ENCODE measurements at places on chromosomes 12 and 14. TPM values are rescaled to one million over a fixed set of nuclear protein-coding genes. Genes with fewer than 3 reads are reported as not detected.

GRCh38 chr14:73935666-73936065 is 14.2 kb downstream of the FAM161B start:
- DNase-seq = no peak

GRCh38 chr12:19771858-19772257 is 332.6 kb downstream of the AEBP2 start:
- no peak for DNase-seq

GRCh38 chr12:57176846-57177245 is 29.4 kb upstream of the LRP1-AS start:
- DNase-seq = no peak

RHEBL1 gene
- total RNA-seq = not detected

DNA sequence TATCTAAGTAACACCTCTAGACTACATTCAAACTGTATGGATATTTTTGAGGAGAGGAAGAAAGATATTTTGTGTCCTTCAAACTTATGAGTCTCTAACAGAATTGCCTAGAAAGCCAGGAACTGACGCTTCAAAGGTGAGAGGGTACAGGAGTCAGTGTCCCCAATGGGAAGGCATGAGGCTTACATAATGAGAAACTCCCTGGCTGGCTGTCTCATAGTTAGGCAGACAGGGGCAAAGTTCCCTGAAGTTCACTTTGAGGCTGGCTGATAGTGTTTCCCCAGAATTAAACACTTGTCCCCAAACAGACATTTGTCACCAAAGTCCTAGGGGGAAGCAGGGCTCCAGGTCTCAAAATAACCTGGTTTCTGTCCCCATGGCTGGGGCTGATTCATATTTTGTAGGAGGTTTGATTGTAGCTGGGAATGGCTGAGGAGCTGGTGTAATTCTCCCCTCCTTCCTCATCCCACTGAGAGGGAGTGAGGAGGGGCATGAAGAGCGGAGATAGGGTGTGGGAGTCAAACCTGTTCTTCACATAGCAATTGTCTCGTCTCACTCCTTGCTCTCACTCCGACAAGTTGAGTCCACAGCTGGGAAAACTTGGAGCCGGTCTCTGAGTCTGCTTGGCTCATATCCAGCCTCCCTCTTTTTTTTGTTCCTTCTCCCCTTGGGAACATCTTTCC is 56.4 kb upstream of the CISTR start:
- DNase-seq = no peak

CIROP gene
- not detected for total RNA-seq

CLEC2D gene
- total RNA-seq = 7.3 TPM

- no peak for DNase-seq
Measured at GRCh38 chr14:98847521-98848468, 424.2 kb downstream of the BCL11B start.

GRCh38 chr12:93089805-93090569 is 160.9 kb upstream of the EEA1 start:
- no peak for DNase-seq

GRCh38 chr14:94050231-94050880 is 24.2 kb downstream of the OTUB2 start:
- DNase-seq = no peak

YARS2 gene
- total RNA-seq = 14.9 TPM

KRT72 gene
- total RNA-seq = not detected

GRCh38 chr12:71183846-71184245 is 26.0 kb upstream of the TSPAN8 start:
- DNase-seq = no peak

DNA sequence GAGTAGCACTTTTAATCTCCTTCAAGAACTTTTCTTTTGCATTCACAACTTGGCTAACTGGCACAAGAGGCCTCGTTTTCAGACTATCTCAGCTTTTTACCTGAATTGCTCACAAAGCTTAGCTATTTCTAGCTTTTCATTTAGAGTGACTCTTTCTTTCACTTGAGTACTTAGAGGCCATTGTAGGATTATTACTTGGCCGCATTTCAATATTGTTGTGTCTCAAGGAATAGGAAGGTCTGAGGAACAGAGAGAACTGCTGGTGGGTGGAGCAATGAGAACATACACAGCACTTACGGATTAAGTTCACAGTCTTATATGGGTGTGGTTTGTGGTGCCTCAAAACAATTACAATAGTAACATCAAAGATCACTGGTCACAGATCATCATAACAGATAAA is 224.8 kb upstream of the NPAS3 start:
- DNase-seq = no peak

PLEK2 gene
- total RNA-seq = 41.7 TPM

- DNase-seq = no peak
Measured at GRCh38 chr14:67833403-67833802, 13.8 kb downstream of the RAD51B start.

RASAL1 gene
- 9.0 TPM for total RNA-seq

PLXNC1 gene
- total RNA-seq = 7.4 TPM

GRCh38 chr14:105398044-105398725 is at the start of gene TEX22:
Gene TEX22, plus strand, starts transcription at chr14:105398538. Its CDS starts 803 bp downstream, at chr14:105399341.
- peak; percentile 83 for DNase-seq

SLCO1A2 gene
- not detected for total RNA-seq

- no peak for DNase-seq
Measured at GRCh38 chr12:51636581-51636980, 45.5 kb downstream of the SCN8A start.

- no peak for DNase-seq
Measured at GRCh38 chr14:68841016-68841809, 48.3 kb upstream of the ZFP36L1 start.

PLEKHD1 gene
- total RNA-seq = 0.14 TPM

GRCh38 chr14:61484031-61484430 is 162.7 kb downstream of the PRKCH start:
- DNase-seq = no peak

TAS2R42 gene
- not detected for total RNA-seq

DNA sequence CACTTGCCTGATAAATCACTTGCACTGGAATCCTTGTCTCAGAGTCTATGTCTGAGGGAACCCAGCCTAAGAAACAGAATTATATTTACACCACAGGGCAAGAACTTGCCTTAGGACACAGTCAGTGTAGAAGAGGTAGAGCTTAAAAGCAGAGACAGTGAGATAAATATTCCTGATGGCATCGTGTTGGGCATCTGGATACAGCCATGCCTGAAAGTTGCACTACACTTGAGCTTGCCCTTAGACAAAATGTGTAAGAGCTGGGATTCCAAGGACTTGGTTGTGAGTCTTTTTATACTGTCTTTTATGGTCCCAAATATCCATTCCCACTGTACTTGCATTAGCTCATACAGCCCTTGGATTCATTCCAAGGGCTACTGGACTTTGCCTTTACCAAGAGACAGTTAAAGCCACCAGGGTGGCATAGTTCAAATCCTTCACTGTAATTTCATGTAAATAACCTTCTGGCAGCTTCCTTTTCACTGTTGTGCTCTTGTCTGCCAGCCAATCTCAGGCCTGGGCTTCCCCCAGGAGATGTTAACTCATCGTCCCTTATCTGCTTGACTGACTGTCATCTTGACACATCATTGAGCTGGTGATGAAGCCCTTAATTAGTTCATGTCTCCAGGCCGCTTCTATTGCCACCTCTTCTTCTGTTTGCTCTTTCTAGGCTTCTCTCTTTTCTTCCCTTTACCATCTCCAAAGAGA is 577.9 kb upstream of the TBX3 start:
- peak; percentile 68 for DNase-seq

GRCh38 chr12:115730975-115731541 is 546.4 kb downstream of the MED13L start:
- no peak for DNase-seq

KRT75 gene
- total RNA-seq = not detected

DNA sequence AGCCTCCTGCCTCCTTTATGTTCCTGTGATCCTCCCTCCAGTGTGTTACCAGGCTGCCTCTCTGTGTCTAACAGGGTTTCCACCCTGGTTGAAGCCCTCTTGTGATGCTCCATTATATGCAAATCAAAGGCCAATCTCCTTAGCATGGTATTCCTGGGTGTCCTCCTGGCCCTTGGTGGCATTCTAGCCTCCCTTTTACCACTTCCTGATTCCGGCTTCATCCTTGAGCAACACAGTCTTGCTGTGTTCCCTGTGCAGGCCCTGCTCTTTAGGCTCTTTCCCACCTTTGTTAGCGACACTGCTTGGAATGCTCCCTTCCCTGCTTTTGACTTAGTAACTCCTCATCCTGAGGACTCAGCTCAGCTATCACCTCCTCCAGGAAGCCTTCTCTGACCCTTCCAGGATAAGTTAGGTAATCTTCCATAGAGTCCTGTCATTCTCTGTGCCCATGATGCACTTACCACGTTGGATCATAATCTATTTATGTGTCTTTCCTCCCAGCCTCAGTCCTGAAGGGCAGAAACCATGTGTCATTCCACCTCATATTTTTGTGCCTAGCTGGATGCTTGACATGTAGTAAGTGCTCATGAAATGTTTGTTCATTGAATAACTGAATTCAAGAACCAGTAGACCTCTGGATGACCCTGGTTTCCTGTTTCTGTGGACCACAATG is 37.3 kb downstream of the PRKCH start:
- no peak for DNase-seq

GPR137C gene
- total RNA-seq = 0.39 TPM

All from left colon (tissue), 2 donors.